ENCODE measurements at places on chromosomes 2 and 18.

GRCh38 chr2:182080493-182080892 is 94.8 kb downstream of the PPP1R1C start:
- DNase-seq = no peak

- no peak for DNase-seq
Measured at GRCh38 chr2:8582651-8583399, 99.0 kb upstream of the ID2 start.

DNA sequence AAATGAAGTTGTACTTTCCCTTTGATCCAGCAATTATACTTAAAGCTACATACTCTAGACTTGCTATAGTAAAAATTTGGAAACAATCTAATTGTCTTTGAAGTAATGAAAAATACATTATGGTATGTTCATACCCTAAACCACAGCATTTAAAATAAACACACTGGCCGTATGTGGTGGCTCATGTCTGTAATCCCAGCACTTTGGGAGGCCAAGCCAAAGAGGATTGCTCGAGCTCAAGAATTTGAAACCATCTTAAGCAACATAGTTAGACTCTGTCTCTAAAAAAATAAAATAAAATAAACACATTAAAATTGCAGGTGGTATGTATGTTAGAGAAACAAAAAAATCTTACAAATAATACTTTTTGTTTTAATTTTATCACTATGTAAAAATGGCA is 208.1 kb upstream of the KLHL14 start:
- peak; percentile 63 for DNase-seq

DNA sequence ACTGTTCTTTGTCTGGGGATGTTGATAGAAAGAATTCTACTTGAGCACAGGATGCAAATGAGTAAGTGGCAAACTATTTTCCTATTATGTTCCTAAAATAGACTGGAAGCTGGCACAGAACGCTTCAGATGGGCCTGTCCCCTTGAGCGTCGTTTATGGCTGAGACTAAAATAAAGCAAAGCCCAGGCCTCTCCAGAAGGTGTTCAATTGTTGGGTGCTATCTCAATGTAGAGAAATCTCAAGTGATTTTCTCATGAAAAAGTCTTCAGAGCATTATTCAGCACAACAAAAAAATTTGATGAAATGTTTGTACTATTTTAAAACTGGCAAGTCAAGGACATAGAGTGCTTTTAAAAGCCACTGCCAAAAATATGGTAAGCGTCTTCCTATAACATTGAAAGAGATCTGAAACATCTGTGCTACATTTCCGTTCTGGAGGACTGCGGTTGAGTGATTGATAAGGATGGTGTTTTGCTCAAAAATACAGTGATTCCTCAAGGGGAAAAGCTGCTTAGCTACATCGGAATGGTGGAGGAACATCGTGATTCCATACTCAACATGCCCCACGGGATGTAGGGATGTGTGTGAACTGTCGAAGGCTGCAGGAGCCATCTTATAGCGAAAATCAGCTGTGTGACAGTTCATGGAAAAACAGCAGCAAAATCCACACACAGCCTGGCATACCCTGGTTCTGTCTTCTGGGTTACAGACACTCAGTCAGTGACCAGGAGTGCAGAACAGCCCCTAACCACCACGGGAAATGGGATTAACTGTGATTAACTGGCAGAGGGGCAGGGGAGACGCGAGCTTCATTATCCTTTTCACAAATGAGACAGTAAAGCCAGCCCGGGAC is 10.4 kb upstream of the LRRFIP1 start:
- DNase-seq = peak; percentile 58

DNA sequence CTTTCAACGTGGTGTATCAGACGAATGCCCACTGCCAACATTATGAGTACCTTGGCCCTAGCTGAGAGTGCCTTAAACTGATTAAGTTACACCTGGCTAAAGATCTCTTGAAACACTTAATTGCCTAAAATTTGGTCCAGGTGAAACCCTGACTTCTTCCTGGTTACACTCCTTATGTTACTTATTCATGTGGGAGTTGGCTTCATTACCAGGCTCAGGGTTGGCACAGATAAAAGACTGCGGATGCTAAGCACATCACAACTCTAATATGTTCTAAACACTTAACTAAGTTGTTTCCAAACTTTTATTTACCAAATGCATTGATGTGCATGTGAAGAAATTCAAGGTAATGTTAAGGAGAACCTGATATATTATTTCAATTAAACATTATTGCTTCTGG is 298.9 kb downstream of the TCF4 start:
- no peak for DNase-seq

- peak; percentile 39 for DNase-seq
Measured at GRCh38 chr2:72263043-72263775, 115.5 kb upstream of the CYP26B1 start.

GRCh38 chr2:98656800-98657199 is 48.4 kb downstream of the UNC50 start:
- no peak for DNase-seq

- peak; percentile 32 for DNase-seq
Measured at GRCh38 chr2:33583194-33583938, 15.7 kb downstream of the FAM98A start.

DNA sequence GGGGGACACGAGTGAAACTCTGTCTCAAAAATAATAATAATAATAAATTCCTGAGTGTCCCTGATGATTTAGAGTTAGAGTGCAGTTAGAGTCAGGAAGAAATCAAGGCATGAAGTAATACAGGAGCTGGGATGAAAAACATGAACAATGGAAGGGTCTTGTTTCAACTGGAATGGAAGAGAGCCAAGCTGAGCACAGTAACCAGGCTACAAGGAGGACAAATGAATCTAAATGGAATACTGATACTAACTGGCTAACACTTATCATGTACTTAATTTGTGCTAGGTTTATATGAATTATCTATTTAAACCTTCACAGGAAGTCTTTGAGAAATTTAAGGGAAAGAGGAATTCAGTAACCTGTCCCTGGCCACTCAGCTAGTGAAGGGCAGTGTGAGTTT is 38.8 kb upstream of the PSME4 start:
- no peak for DNase-seq

GRCh38 chr18:75054046-75054445 is 154.9 kb downstream of the PTGR3 start:
- no peak for DNase-seq

- no peak for DNase-seq
Measured at GRCh38 chr2:29817801-29818680, 103.3 kb downstream of the ALK start.

GRCh38 chr2:8357738-8358518 is 323.9 kb upstream of the ID2 start:
- no peak for DNase-seq

DNA sequence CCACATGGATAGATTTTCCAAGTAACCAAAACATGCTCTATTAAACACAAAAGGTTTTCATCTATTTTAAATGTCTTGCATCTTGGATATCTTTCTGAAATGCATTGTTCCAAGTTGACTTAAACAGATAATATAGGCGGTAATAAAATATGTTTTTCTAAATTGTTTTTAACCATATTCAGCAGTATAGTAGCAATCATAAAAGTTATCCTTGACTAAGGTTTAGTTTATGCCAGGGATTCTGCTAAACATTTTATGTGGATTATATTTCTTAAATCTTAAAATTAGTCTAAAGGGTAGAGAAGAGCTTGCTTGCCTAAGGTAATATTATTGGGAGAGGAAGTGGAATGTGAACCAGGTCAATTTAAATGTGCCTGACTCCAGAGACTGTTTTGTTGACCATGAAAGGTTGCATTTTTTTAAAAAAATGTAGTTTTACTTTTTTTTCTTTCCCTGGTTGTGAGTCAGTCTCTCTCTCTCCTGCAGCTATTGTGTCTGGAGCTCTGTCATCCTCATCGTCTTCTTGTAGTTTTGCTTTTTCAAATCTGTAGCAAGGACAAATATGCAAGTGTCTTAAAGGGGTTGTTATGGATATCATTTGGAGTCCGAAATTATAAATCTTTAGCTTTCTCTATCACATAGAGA is 309.1 kb upstream of the COL3A1 start:
- peak; percentile 75 for DNase-seq

GRCh38 chr2:210440206-210440605 is 36.4 kb downstream of the LANCL1 start:
- DNase-seq = no peak

DNA sequence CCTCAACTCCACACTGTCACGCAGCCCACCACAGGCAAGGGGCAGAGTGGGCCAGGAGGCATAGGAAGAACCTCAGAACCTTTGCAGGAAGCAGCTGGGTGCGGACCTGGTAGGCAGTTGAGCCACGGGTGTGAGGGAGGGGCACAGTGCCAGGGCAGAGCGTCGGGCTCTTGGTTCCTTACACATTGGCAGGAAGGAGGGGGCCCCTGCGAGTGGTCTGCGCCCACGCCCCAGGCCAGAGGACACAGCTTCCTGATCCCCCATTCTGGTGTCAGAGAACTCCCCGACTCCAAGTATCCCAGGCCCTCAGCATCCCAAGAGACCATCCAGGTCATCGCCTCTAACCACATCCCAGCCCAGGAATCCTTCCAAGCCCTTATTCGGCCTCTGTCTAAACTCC is 61.5 kb downstream of the TNS1 start:
- no peak for DNase-seq

DNA sequence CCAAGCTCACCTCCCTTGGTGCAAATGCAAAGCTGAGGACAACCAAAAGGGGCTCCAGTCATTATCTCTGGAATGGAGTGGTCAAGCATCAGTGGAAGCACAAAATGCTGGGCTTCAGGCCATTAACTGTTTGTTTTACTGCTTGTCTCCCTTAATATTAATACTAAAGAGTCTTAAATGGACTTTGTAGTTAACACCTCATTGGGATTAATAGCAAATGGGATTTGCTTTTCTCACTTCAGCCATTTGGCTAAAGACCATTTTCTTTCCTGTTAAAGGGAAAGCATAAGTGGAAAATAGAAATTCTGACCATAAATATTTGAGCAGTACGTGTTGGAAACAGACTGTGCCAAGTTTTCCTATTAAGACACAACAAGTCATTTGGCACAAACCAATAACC is 154.4 kb downstream of the DNER start:
- no peak for DNase-seq

DNA sequence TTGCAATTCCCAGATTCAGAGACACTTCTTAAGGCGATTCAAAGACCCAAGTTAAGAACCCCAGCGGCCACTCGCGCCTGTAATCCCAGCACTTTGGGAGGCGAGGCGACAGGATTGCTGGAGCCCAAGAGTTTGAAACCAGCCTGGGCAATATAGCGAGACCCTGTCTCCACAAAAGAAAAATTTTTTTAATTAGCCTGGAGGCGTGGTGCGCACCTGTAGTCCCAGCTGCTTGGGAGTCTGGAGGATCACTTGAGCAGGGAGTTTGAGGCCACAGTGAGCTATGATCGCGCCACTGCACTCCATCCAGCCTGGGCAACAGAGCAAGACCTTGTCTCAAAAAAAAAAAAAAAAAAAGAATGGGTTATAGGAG is 585 bp upstream of the ANAPC1 start:
- no peak for DNase-seq

DNA sequence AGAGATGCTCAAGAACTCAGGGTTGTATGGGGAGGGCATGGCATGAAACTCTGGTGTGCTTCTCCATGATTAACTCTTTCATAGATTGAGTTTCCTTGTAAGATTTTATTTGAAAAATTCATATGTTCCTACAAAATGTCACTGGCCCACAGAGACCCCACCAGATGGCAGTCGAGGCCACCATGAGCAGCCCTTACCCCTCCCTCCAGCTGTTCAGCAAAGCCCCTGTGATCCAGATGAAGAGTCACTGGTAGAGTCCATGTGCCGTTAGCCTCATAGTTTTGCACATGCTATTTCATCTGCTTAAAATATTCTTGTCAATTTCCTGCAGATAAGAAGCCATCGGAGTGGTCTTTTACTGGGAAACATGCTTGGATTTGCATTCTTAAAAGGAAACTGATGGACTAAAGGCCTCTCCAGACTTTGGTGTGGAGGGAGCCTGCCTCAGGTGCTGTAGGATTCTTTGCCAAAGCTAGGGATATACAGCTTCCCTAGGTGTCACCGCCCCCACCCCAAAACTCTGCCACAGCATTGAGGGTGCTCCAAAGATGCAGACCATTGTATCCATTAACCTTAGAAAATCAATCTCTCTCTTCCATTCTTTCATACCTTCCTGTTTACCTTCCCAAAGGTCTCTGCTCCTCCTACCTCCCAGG is 18.8 kb downstream of the ZNF385B start:
- peak; percentile 10 for DNase-seq

DNA sequence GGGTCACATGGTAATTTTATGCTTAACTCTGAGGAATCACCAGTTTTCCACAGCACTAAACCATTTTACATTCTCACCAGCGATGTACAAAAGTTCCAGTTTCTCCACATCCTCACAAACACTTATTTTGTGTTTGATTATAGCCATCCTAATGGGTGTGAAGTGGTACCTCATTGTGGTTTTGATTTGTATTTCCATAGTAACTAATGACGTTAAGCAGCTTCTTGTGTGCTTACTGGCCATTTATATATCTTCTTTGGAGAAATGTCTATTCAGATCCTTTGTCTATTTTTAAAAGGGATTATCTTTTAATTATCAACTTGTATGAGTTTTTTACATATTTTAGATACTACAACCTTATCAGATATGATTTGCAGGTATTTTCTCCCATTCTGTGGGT is 42.0 kb downstream of the CCDC150 start:
- DNase-seq = no peak

- no peak for DNase-seq
Measured at GRCh38 chr2:199798831-199799580, 52.0 kb downstream of the FTCDNL1 start.

DNA sequence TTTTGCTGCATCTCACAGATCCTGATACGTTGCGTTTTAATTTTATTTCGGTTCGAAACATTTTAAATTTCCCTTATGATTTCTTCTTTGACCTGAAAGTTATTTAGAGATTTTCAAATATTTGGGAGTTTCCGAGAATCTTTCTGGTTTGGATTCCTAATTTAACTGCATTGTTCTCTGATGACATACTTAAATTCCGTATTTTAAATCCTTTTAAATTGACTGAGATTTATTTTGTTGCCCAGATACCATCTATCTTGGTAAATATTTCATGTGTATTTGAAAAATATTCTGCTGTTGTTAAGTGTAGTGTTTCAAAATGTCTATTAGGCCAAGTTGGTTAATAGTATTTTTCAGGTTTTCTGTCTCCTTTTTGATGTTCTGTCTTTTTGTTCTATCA is 37.7 kb downstream of the MROH2A start:
- DNase-seq = no peak

DNA sequence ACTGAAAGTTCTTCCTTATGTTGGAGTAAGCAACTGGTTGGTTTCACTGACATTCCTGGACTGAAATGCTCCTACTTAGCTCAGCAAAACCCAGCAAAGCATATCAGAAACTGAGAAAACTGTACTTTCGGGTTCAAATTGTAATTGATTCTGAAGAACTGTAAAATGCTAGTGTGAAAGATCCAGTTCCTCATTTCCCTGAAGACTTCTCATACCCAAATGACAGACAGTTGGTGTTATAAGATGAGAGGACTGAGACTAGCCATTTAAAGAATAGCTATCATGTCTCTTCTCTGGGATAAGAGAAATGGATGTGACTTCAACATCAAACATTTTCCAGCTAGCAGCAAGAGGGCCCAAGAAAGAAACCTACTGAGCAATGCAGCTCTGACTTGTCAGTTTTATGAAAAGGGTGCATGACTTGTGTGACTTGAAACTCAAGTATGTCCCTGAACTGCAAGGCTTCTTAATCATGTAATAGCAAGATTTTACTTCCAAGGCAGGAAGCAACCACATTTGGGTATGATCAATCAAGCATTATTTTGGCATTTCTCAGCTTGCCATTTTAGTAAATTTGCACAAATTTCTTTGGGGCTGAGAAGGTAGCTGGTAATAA is 420.3 kb upstream of the MMADHC start:
- DNase-seq = no peak

- DNase-seq = peak; percentile 79
Measured at GRCh38 chr2:149601141-149601796, 13.7 kb upstream of the MMADHC start.

GRCh38 chr2:205656461-205656860 is 25.8 kb upstream of the NRP2 start:
- no peak for DNase-seq

Data from iris pigment epithelial cell (primary cell).